ENCODE measurements at places on chromosomes 6 and 20.

- DNase-seq: no peak
Observed at GRCh38 chr20:58818586-58819285, 32.0 kb downstream of the GNAS-AS1 start.

DNA sequence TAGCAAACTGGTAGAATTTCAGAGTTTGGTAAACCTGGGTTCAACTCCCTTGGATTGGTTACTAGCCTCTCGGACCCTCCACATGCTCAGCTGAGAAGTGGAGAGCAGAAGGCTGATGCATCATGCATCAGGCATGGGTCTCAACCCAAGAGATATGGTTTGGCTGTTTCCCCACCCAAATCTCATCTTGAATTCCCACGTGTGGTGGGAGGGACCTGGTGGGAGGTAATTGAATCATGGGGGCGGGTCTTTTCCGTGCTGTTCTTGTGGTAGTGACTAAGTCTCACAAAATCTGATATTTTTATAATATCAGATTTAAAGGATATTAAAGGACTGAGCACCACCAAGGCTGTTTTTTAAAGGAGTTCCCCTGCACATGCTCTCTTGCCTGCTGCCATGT, 75.1 kb downstream of the PPP1R3G start:
- no peak for DNase-seq

GRCh38 chr20:57207251-57207650, 59.2 kb downstream of the BMP7 start:
- DNase-seq: no peak

DNA sequence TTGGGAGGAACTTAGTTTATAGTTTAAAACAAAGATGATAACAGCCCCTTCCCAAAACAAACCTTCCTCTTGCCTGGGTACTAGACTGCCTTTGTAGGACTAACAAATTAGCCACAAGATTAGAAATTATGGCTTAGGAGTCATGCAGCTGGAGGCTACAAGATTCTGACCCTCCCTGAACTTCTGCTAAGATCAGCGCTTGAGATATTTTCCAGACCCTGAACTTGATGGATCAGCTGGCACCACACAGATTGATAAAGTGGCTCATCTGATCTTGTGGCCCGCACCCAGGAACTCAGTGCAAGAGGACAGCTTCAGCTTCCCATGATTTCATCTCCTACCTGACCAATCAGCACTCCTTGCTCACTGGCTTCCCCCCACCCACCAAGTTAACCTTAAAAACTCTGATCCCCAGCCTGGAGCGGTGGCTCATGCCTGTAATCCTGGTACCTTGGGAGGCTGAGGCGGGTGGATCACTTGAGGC, 5.9 kb upstream of the SERINC3 start:
- no peak for DNase-seq

DNA sequence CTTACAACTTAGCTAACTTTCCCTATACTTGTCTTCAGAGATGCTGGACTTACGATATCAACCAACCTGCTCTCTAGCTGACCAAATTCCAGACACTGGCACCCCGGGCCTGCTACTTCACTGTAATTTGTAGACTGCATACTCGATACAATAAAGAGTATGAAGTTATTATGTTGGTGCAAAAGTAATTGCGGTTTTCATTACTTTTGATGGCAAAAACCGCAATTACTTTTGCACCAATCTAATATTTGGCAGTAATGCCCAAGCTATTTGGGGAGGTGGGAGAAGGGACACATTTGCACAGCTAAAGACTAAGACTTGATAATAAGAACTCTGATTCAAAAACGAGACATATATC, 34.9 kb upstream of the ARHGAP18 start:
- DNase-seq: no peak

DNA sequence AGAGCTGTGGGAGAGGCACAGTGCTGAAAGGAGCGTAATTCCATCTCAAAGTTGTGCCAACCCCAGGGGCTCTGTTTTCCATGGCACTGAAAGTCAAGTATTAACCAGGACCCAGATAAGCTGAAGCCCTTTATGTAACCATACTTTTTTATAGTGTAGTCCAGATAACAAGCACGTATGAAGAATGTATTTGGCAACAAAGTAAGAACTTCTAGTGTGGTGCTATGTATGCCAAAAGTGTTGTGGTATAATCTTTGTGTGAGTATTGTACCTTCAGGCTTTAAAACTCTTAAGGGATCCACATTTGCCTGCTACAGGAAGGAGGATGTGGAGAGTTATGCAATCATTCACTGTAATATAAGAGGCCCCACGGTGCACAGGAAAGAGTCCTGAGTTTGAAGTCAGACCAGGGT, 129.4 kb downstream of the IBTK start:
- DNase-seq: no peak

DNA sequence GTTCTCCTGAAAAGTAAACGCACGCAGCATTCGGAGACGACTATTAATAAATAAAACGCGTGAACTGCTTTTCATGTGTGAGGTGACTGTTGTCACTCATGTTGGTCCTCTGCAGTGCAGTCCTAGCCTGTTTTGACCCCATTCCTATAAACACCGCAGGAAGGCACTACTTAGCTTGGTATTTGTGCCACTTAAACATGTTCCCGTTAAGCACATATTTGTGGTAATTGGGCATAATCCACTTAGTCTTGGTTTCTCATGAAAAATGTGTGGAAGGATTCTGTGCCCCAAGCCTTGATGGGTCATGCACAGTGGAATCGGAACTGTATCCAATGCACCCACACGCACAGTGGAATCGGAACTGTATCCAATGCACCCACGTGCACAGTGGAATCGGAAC, 313.9 kb downstream of the THBS2 start:
- no peak for DNase-seq

DNA sequence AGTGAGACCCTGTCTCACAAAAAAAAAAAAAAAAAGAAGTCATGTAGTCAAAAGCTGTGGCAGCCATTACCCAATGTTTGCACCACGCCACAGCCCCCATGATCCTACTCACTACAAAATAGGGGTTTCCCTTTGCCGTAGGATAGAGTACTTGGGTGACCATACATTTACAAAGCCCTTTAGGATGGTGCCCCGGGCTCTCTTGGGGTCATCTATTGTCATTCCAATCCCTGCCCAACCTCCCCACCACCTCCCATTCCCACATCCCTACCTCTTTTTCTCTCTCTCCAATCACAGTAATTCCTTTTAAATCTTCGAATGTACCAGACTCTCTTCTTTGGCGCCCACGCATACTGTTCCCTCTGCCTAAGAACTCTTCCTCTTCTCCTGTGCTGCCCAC, 74.6 kb downstream of the KIAA0319 start:
- DNase-seq: no peak

GRCh38 chr6:117531809-117532725, 49.6 kb downstream of the DCBLD1 start:
- no peak for DNase-seq

DNA sequence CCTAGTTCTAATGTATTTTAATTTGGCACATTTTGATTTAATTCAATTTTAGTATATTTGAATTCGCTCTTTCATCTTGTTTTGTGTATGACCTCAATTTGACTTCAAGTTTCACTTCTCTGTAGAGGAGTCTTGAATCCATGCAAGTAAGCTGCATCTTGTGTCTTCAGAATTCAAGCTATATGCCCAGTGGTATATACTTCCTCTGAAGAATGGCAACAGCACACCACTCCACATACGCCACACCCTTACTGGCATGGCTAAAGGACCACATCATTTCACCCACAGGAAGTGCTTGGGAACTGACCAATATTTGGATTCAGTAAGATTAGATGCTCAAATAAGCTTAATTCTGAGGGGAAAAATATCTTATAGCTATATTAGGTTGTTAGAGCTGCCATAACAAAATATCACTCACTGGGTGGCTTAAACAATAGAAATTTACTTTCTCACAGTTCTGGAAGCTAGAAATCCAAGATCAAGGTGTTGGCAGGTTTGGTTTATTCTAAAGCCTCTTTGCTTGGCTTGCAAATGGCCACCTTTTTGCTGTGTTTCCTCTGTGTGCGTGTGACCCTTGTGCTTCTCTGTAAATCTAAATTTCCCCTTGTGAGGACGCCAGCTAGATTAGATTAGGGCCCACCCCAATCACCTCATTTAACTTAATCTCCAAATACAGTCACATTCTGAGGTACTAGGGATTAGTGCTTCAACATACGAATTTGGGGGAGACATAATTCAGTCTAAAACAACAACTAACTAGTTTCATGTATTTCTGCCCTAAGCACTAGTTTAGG, 2.8 kb upstream of the ASF1A start:
- DNase-seq: no peak

GRCh38 chr6:25576919-25577318, 75.1 kb upstream of the SCGN start:
- DNase-seq: no peak

GRCh38 chr20:31595654-31596411, 9.3 kb upstream of the ID1 start:
- no peak for DNase-seq

- DNase-seq: no peak
Observed at GRCh38 chr20:62080249-62080990, 14.7 kb upstream of the TAF4 start.

- peak; percentile 57 for DNase-seq
Observed at GRCh38 chr20:24960861-24961260, 11.8 kb downstream of the CST7 start.

Data from CD4-positive, alpha-beta memory T cell (primary cell).